Posterior cingulate gyrus (tissue), 11 donors: ENCODE measurements at places on chromosomes 7 and 10.

GRCh38 chr10:58439632-58440364 lies 54.6 kb downstream of the TFAM start:
- DNase-seq = no peak

DNA sequence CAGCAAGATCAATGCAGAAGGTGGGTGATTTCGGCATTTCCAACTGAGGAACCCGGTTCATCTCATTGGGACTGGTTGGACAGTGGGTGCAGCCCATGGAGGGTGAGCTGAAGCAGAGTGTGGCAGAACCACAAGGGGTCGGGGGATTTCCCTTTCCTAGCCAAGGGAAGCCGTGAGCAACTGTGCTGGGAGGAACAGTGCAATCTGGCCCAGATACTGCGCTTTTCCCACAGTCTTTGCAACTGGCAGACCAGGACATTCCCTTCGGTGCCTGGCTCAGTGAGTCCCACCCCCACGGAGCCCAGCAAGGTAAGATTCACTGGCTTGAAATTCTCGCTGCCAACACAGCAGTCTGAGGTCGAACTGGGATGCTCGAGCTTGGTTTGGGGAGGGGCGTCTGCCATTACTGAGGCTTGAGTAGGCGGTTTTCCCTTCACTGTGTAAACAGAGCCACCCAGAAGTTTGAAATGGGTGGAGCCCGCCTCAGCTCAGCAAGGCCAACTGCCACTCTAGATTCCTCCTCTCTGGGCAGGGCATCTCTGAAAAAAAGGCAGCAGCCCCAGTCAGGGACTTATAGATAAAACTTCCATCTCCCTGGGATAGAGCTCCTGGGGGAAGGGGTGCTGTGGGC lies 58.6 kb upstream of the SLC26A5 start:
- DNase-seq = no peak

DNA sequence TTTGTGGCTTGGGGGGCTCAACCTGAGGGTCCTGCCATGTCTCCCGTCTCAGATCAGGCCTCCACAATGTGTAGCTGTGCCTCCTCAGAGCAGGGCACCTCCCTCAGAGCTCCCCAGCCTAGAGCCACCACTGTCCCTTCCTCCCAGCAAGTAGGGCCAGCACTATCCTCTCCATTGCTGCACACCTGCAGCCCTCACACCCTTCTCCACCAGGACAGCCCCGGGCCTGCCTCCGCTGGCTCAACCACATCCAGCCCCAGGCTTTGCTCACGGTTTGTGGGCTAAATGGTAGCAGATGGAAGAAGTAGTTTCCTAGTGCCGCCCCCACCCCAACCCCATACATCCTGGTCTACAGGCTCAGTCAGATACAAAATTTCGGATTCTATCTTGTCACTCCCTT lies 10.1 kb downstream of the NFKB2 start:
- peak; percentile 29 for DNase-seq

DNA sequence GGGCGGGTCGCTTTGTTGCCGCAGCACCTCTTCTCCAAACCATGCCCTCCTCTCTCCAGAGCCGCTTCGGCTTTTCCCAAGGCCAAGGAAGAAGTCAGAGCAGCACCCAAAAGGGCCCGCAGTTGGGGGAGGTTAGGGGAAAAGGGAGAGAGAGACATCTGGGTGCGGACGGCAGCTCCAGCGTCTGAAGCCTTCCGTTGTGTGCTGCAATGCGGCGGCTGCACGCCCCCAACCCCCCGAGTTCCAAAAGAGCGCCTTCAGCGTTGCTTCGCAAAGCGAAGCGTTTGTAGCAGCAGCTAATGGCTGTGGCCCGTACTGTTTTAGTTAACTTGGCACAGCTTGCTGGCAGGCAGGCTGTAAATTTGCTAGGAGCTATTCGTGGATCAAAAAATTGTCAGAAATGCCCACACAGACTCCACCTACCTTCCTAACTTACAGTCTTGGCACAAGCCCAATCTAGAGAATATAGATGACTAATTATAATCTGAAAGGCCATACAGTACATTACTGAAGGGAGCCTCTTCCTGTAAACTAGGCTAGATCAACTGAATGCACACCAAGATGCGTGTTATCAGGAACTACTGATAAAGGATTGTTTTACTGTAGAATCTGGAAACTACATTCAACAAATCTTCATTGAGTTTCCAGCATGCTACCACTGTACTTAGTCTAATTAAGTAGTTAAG lies 1.1 kb upstream of the KBTBD2 start:
- peak; percentile 29 for DNase-seq

DNA sequence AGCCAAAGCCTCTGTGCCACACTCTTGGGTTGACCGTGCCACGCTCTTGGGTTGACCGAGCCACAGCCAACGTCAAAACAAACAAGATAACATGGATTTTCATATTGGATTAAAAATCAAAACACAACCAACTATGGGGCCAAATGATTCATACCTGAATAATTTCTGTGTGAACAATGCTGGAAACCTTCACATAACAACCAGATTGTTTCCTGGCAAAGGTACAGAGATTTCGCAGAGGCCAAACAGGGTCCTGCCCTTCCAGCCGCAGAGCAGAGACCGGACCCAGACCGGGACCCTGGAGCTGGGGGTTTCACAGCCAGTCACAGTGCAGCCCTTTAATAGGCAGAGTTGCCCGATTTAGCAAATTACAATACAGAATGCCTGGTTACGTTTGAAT lies 40.5 kb downstream of the ITIH5 start:
- DNase-seq = no peak

GRCh38 chr7:150942591-150943452 lies 35.3 kb downstream of the KCNH2 start:
- peak; percentile 0 for DNase-seq

GRCh38 chr10:79275431-79275851 lies 71.8 kb upstream of the PPIF start:
- no peak for DNase-seq

GRCh38 chr10:14843327-14843988 lies 5.4 kb downstream of the HSPA14 start:
- DNase-seq = no peak

GRCh38 chr10:3417096-3417495 lies 244.5 kb upstream of the PITRM1 start:
- no peak for DNase-seq

DNA sequence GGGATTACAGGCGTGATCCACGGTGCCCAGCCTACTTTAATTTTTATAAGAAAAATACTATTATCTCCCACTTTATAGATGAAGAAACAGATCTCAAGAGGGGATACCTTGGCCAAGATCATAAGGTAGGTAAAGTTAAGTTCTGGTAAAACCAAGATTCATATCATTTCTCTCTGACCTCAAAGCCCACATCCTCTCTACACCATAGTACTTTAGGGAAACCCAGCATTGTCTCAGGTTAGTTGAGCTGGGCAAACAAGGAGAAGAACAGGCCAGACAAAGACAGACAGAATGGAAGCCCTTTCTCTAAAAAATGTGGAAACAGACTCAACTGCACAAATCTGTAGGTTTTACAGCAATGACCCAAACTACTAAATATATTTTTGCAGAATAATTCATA lies 197.7 kb upstream of the FRMD4A start:
- DNase-seq = no peak

GRCh38 chr10:5654218-5654755 lies 12.1 kb downstream of the ASB13 start:
- no peak for DNase-seq

DNA sequence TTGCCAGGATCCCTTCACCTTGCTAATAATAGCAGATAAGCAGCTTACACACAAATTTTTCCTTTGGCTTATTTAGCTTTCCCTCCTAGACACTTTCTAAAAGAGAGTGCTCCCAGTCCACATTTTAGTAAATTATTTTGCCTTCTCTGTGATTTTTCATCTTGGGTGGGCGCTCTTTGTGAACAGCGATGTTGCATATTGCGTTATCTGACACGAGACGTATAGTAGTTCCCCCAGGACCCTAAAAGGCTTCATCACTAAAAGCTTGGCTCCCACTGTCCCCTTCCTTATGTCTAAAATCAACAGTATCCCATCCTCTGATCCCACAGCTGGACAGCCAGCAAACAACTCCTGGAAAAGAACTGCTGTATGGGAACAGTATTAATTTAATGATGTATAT lies 232.9 kb downstream of the DYNC1I1 start:
- no peak for DNase-seq

- no peak for DNase-seq
These were observed 594 bp downstream of the ZNF503 start for GRCh38 chr10:75400771-75401568.

DNA sequence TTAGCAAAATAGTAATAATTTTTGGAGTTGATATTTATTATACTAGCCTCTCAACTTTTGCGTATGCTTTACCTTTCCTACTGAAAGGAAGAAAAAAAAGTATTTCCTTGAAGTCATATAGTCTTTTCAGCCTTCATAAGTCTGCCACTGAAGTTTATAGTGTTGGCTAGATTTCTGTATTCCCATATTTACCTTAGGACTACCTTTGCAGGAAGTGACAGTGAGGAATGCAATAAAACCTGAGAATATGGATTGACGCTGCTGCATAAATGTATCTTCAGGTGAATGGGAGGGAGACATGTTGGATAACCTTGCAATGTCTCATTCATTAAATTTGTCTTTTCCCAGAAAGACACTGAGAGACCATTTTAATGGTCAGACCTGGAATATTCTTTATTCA lies 6.6 kb upstream of the LRRTM3 start:
- no peak for DNase-seq

GRCh38 chr7:44272456-44272855 lies 52.9 kb downstream of the CAMK2B start:
- no peak for DNase-seq

- no peak for DNase-seq
These were observed 70.1 kb upstream of the COL1A2 start for GRCh38 chr7:94324380-94325121.

DNA sequence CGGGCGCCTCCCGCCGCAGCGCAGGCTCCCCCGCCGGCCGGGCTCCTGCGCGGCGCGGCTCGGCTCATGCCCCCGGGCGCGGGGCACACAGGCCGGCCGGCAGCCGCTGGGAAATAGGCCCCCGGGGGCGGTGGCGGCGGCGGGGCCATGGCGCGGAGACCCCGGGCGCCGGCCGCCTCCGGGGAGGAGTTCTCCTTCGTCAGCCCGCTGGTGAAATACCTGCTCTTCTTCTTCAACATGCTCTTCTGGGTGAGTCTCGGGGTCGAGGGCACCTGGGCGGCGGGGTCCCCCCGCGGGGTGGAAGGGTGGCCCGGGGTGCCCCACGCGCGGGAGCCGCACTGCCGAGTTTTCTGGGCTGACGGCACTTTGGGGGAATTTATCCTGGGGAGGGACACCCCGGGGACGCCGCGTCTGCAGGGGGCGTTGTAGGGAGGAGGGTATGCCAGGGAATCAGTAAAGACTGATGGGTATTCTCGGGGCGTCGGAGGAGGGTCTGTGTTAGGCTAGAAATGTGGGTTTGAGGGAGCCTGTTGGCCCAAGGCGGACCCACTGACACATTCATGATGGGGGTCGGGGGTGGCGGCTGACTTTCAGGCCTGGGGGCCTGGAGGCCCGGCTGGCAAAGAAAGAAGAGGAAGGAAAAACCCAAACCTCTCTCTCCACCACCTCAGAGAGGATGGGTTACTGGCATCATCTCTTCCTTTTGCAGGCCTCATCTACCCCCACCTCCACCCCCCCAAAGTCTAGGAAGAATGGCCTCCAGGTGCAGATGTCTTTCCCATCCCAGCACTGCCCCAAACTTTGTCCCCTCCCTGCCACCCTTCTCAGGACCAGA lies 544 bp downstream of the TSPAN33 start:
- no peak for DNase-seq

DNA sequence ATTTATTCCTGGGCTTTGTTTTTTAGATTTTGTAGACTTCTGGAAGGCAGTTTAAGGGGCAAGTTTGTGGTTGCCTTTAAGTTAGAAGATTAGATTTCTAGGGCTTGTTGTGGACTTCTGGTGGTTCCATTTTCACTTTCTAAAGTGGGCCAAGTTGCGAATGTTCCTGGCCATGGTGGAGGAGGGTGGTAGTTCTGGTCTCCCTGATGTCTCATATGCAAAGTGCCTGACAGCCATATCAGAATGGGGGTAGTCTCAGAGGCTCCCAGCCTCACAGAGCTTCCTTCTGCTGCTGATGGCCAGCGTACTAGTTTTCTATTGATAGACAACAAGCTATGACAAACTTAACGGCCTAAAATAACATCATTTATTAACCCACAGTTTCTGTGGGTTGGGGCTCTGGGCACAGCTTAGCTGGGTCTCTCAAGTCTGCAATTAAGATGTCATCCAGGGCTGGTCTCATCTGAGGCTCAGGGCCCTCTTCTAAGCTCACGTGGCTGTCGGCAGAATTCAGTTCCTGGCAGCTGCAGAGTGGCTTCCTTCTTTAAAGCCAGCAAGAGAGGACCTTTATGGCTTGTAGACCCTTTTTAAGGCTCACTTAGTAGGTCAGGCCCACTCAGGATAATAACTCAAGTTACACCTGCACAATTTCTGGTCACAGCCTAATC lies 44.8 kb downstream of the BMPER start:
- no peak for DNase-seq

GRCh38 chr7:152076324-152076821 lies 50.9 kb downstream of the GALNT11 start:
- no peak for DNase-seq

- no peak for DNase-seq
These were observed 14.3 kb downstream of the UNCX start for GRCh38 chr7:1246871-1247526.

GRCh38 chr10:76998451-76998850 lies 639.2 kb downstream of the KCNMA1 start:
- DNase-seq = no peak

- no peak for DNase-seq
These were observed 230.5 kb upstream of the AUTS2 start for GRCh38 chr7:69367780-69368179.

DNA sequence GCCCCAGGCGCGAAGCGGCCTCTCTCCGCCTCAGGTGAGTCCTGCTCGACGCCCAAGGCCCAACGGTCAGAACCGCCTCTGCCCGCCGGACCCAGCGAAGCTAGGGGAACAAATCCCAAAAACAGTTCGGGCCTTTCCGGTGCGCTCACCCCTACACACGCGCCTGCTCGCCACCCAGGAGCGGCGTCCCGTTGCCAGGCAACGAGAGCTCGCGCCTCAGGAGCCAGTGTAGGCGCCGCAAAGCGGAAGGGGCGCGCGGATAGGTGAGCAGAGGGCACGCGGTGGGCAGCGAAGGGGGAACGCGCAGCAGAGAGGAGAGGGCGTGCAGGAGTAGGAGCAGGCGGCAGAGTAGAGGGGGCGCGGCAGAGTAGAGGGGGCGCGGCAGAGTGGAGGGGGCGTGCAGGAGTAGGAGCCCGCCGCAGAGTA lies at the start of the genes DYDC1 and DYDC2:
TSS of gene DYDC1 (minus strand) at position 193 of the 426 bp plus-strand sequence. CDS start 4,154 bp downstream, outside the sequence.
TSS of gene DYDC2 (plus strand) at position 219 of the 426 bp plus-strand sequence. CDS start 5,663 bp downstream, outside the sequence.
- DNase-seq = no peak

DNA sequence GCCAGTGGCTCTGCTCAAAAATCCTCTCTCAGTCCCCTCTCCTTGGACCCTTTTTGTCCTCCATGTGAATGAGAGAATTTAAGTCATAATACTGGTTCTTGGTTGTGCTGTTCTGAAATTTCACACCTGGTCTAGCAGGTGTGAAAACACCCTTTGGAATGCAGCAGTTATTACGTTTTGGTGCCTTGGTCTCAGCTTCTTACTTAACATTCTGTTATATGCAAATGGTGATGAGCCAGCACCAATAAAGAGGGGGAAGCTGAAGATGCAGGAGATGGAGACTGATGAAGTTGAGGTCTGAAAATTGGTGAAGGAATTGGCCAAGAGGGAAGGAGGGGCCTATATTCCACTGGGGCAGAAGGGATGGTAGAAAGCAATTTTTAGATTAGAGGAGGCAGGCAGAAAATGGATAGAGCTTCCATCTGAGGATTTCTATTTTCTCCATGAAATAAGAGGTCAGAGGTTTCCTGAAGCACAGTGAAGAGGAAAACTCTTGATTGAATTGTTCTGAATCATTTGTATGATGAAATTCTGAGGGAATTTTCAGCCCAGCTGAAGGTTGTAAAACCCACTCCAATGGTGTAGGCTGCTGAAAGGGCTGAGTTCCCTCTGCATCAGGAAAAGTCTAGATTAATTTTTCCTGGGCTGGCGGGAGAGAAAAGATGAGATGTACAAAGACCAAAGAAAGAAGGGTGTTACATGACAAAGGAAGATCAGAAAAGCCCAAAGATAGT lies 94.0 kb upstream of the FAM180A start:
- no peak for DNase-seq
